ENCODE measurements at places on chromosomes 11 and 22.
A peak's percentile ranks its signal among the peaks of the same experiment; 100 is the strongest.

- DNase-seq: no peak
Observed at GRCh38 chr11:17894929-17895658, 117.8 kb downstream of the SERGEF start.

DNA sequence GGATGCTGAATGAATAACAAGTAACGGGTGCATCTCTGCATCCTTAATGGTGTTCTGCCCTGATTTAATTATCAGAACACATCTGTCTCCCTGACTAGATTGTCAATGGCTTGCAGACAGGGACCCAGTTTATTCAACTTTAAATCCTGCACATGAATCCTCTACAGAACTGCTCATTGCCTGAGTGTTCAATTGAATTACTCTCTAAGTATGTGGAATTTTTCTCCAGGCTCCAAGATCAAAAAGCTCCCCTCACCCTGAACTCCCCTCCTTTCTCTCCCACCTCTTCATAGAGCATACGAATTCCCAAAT is 11.8 kb downstream of the MB start:
- DNase-seq: no peak

- no peak for DNase-seq
Observed at GRCh38 chr11:108654994-108655631, 9.8 kb upstream of the DDX10 start.

- no peak for DNase-seq
Observed at GRCh38 chr11:65854852-65855837, 2.8 kb downstream of the CFL1 start.

- no peak for DNase-seq
Observed at GRCh38 chr22:20438678-20439492, 1.3 kb upstream of the SCARF2 start.

DNA sequence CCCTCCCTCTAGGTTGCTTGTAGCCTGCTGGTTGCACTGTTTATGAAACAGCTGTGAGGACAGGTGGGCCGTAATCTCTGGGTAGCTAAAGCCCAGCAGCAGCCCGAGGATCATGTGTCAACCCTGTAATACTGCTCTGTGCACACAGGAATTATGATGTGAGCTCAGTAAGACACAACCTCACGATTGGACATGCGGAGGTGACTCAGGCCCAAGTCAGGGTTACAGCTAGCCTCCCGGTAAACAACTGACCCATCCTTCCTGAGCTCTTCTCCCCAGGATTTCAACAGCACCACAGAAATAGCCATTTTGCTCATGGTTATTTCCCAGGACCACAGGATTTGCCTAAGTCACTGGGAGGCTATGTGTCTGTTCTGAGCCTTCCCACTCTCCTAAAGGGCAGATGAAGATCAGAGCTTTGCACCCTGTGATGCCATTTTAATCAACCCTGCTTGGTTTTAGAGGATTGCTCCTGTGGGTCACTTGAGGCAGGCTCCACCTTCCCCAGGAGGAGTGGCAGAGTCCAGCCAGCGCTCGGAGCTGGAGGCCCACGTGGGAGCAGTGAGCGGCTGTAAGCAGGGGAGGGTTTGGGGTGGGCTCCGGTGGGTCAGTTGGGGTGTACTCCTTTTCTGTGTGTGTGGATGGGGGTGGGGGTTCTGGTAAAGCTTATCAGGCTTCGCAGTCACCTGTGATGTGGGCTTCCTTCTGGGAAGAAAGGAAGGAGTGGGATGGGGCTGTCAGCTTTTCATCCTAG is at the start of gene AMPD3:
Gene AMPD3, plus strand, starts transcription at position 387 of the 754 bp plus-strand sequence. CDS start 6,256 bp downstream, outside the sequence.
- DNase-seq: peak; percentile 34

GRCh38 chr11:35928688-35929395 is 15.0 kb upstream of the LDLRAD3 start:
- no peak for DNase-seq

DNA sequence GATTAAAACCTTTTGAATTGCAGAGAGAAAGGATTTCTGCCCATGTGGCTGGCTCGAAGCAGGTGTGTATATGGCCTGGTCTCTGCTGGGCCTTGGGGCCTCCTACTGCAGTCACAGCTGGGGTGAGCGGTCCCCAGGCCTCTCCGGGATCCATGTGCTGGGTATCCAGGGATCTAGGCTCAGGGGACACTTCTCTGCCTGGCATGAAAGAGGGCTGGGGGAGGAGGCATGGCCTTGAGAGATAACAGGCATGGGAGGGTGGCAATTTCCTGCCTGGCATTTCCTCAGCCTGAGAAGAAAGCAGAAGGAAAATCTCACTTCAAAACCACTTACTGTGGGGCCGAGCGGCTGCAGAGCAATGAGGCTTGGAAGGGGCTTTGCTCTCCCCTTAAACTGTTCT is 20.3 kb upstream of the PARVG start:
- no peak for DNase-seq

GRCh38 chr11:105697291-105697690 is 87.4 kb downstream of the GRIA4 start:
- no peak for DNase-seq

- no peak for DNase-seq
Observed at GRCh38 chr22:38050720-38051119, 6.5 kb upstream of the PICK1 start.

DNA sequence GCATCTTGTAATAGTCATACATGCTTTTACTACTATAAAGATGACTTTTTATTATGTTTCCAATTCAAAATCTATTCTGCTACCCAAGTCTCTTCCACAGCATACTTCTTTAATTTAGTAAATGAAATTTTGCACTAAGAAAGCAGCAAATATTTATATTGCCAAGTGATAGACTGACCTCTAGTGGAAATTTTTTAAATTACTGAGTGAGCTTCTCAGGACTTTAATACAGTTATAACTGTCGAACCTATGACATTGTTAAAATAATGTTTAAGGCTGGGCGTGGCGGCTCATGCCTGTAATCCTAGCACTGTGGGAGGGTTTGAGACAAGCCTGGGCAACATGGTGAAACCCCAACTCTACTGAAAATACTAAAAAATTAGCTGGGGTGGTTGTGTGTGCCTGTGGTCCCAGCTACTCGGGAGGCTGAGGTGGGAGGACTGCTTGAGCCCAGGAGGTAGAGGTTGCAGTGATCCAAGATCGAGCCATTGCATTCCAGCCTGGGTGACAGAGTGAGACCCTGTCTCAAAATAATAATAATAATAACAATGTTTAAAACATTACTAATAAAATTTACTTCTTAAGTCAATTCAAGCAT is 27.3 kb downstream of the STK33 start:
- DNase-seq: no peak

- DNase-seq: no peak
Observed at GRCh38 chr11:45412051-45412471, 125.9 kb upstream of the SYT13 start.

DNA sequence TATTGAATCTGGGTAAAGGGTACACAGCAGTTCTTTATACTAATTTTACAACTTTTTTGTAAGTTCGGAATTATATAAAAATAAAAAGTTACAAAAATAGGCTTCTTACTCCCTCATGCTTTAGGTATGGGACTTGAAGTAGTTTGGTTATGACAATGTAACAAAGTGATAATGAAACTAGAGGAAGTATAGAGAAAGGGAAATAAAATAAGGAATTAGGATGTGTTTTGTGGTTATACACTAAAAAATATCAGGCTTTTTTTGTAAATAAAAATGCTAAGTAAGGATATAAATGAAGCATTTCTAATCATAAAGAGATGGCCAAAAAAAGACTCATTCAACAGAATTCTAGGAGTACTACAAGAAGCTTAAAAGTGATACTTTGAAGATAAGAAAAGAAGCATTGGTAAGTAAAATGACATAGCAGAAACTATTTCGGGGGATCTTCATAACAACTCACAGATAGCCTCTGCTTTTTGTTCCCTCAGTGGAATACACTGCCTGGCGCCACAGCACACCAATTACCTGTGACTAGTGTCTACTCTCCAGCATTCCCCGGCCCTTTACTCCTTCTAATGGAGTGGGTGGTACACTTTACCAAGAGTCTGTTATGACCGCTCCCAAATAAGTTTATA is 322.7 kb upstream of the PITPNB start:
- DNase-seq: no peak

- DNase-seq: no peak
Observed at GRCh38 chr11:119907878-119908572, 179.0 kb upstream of the NECTIN1 start.

- DNase-seq: no peak
Observed at GRCh38 chr11:115418081-115418480, 86.1 kb downstream of the CADM1 start.

DNA sequence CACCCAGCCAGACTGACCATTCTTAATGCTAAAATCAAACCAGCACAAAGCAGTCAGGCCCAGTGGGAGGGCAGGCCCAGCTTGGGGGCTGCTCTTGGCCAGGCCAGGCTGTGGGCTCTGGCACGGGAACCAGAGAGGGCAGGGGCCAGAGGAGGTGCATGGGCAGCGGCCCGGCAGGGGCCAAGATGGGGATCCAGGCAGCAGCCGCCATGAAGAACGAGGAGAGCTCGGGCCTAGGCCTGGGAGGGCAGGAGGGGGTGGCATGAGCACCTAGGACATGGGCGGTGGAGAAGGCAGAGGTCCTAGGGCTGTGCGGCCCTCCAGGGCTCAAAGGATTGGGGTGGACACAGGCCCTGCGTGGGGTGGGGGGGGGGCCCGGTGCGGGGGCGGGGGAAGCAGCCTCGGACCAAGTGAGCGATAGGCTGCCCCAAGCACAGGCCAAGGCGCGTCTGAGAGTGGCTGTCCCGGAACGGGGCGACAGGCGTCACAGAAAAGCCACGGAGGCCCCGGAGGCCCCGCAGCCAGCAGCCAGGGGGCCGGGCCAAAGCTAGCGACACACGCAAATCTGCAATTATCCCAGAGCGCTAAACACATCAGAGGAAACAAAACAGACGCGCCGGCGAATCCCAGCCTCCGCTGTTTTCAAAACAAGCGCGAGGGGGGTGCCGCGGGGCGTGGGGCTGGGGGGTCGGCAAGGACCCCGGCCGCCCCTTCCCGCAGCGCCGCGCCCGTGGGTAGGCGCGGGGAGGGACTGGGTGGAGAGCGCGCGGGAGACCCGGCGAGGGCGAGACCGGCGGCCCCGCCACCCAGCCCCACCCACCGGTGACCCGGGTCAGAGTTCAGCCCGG is 8.3 kb downstream of the PLXNB2 start:
- DNase-seq: no peak

All from activated naive CD4-positive, alpha-beta T cell treated with Interleukin-2 at 50 U/mL for 16 hours (primary cell).